SHP77 treated with DMSO at 0.1 percent for 48 hours (cell line): ENCODE measurements at places on chromosomes 2 and 18.

- no peak for DNase-seq
These were observed 16.2 kb upstream of the DGKD start for GRCh38 chr2:233338046-233338445.

- DNase-seq: no peak
These were observed 400.5 kb upstream of the FSIP2 start for GRCh38 chr2:185338104-185338503.

GRCh38 chr2:172551271-172551670, 4.6 kb upstream of the PDK1 start:
- no peak for DNase-seq

GRCh38 chr2:216490061-216490460, 8.6 kb upstream of the RPL37A start:
- DNase-seq: no peak

- no peak for DNase-seq
These were observed 97.1 kb downstream of the LIPG start for GRCh38 chr18:49658823-49659404.

GRCh38 chr18:63758615-63759240, 16.5 kb upstream of the SERPINB7 start:
- no peak for DNase-seq

DNA sequence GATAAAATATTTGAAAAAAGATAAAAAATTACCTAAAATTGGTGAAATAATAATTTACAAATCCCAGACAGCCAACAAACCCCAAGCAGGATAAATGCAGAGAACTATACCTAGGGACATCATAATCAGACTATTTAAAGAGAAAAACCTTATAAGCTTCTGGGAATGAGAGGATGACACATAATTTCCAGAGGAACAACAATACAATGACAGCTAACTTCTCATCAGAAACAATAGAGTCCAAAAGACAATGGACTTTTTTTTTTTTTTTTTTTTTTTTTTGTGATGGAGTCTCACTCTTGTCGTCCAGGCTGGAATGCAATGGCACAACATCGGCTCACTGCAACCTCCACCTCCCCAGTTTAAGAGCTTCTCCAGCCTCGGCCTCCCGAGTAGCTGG, 65.2 kb downstream of the SOCS6 start:
- DNase-seq: no peak

- DNase-seq: no peak
These were observed 2.7 kb downstream of the C18orf54 start for GRCh38 chr18:54360406-54360805.

DNA sequence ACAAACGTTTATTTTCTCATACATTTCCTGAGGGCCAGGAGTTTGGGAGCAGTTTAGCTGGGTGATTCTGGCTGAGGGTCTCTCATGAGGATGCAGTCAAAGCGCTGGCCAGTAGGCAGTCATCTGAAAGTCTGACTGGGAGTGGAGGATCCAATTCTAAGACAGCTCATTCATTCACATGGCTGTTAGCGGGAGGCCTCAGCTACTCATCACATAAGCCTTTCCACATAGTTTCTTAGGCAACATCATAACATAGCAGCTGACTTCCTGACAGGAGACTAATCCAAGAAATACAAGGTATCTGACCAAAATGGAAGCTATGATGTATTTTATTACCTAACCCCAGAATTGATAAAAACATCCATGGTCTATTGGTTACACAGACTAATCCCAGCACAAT, 2.9 kb upstream of the MRPL44 start:
- DNase-seq: no peak

GRCh38 chr2:35314049-35314448, 1041.5 kb upstream of the CRIM1 start:
- no peak for DNase-seq
